ENCODE measurements at places on chromosomes 13 and 19.

GRCh38 chr13:21757763-21758162 lies 86.9 kb downstream of the FGF9 start:
- DNase-seq = no peak

DNA sequence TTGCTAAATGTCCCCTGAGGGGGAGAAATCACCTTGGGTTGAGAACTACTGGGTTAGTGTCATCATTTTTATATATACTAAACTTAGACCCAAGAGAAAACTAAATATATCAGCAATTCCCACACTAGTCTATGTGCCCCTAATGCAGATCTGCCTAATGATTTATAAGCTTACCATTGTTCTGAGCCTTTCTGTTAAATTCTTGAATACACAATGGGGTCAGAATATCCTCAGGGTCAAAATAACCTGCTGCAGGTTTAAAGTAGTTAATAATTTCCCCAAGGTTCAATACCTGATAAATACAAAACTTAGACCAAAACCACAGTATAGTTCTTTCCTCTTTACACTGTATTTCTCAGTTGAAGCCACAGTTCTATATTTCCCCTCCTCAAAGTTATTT lies 4.6 kb downstream of the VWA8 start:
- no peak for DNase-seq

DNA sequence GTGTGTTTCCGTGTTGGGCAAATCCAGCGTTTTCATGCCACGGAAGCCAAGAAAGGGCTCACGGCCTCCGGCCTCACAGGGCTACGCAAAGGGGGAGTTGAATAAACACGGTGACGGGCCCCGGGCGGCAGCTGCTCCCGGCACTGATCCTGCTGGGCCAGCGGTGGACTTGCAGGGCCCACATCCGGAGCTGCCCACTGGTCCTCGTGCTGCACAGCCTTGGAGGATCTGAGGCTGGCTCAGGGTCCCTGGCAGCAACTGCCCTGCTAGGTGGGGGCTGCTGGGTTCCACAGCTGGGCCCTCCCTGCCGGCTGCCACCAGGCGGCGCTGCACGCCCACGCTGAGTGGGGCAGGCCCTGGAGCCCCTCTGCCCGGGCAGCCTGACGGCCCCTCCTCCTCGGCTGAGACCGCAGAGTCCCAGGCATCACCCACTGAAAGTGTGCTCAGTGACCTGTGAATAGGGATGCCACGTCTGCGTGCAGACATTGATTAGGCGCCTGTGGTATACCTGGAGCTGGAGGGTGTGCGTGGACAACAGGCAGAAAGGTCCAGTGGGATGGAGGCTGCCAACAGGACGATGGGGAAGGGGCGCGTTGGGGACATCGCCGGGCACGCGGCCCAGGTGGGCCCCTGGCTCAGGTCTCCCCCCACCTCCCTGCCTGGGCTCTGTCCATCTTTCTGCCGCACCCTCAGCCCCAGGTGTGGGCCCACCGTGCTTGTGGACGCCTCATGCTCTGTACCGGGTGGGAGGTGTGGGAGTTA lies 5.3 kb upstream of the HCN2 start:
- DNase-seq = no peak

DNA sequence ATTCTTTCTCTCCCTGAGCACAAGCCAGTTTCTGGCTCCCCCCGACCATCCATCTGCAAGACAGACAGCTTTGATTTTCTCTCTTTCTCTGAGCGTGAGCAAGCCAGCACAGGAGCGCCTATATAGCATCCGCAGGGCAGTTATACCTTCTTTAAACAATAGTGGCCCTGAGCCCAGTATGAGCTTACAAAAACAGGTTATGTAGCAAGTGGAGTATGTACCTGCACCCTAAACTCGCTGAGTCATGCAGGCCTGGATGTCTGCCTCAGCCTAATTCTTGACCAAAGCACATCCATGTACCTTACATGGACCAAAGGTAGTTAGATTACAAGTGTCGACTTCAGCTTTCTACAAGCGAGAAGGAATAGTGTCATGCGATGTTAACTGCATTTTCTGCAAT lies 61.7 kb downstream of the RAP2A start:
- no peak for DNase-seq

GRCh38 chr13:106139942-106140341 lies 395.5 kb downstream of the EFNB2 start:
- no peak for DNase-seq

DNA sequence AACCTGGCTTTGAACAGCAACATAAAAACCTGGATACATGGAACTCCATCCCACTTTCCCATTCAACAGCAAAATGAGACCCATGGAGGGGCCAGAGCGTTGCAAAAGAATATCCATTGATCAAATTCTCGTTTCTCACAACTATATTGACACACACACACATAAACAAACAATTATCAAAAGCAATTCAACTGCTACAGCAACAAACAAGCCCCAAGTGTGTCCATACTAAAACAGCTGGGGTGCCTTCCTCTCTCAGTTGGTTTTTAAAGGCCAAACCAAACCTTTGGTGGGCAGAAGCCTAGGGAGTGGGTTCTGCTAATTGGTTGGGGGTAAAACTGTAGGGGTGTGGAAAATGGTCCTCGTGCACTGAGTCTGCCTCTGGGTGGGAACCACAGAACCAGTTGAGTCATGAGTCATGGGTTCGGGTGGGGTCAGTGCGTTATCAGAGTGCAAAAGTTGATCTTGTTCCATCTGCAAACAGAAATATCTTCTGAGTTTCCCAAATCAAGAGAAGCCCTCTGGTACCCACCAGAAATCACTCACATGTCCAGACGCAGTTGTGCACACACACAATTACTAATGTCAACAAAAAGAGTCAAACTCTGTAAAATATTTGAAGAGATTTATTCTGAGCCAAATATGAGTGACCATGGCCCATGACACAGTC lies 18.5 kb downstream of the GPR42 start:
- no peak for DNase-seq

DNA sequence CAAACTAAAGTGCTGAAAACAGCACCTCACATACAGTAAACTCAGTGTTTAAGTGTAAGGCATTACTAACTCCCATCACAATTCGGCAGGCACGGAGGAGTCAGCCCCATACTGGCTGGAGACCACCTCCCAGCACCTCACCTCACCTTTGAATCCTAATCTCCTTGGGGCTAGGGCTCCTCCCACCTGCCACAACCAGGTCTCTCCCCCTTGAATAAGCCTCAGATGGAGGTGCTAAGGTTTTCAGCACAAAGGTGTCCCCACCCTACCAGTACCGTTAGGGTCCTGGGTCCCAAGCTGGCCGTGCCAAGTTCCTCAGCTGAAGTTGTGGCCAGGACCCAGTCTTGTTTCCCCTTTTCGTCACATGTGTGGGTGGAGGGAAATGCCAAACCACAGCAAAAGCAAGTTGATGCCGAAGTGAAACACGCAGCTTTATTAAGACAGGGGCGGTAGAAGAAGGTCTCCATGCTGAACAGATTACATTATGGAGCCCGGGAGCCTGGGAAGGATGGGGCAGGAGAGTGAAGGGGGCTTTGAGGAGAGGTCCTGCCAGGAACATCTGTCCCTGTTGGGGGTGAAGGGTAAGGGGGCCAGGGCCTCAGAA lies at the start of gene IGFLR1:
Gene IGFLR1 (minus strand): TSS at position 332 of the 604 bp plus-strand sequence. CDS start 1,272 bp downstream, outside the sequence.
- DNase-seq = no peak

DNA sequence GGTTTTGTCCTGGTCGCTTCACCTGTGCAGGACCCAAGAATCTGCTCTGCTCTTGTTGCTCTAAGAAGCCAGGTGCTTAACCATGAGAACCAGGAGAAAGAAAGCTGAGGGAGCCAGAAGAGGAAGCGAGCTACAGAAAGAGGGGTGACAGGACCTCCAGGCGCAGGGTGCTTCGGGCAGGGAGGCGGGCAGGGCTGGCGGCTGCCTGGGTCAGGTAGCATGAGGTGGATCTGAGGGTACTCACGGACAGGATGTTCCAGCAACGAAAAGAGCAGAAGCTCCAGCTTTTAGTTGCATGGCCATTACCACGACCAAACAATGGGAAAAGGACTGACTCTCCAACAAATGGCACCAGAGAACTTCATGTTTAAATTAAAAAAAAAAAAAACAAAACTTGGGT lies 59.9 kb downstream of the ZNF724 start:
- DNase-seq = no peak

GRCh38 chr19:2650515-2650914 lies 52.0 kb downstream of the GNG7 start:
- no peak for DNase-seq

DNA sequence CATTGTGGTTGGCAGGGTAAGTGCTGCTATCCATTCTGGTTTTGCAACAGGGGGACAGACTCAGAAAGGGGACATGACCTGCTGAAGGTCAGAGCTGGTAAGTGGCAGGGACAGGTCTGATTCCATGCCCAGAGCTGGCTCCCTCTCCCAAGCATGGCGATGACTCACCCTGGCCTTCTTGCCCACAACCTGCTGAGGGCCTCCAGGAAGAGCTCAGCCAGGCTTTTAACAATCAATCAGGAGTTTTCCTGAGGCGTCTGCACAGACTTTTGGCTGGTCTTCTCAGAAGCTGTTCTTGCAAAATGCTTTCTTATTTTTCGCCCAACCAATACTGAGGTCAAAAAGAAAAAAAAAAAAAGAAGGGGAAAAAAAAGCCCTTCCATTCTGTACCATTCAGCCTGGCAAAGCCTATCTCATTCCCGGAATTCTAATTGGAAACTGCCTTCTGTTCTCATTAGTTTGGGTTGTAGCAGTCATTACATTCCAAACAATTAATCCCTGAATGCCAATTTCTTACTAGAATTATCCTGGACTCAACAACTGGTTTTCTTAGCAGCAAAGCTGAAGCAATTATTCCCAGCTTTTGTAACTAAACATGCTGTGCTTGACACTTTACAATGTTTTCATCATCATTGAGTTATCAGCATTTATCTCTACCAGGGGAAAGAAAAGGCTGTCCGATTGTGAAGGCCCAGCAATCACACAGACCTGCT lies 17.7 kb downstream of the SIAH3 start:
- peak; percentile 66 for DNase-seq

DNA sequence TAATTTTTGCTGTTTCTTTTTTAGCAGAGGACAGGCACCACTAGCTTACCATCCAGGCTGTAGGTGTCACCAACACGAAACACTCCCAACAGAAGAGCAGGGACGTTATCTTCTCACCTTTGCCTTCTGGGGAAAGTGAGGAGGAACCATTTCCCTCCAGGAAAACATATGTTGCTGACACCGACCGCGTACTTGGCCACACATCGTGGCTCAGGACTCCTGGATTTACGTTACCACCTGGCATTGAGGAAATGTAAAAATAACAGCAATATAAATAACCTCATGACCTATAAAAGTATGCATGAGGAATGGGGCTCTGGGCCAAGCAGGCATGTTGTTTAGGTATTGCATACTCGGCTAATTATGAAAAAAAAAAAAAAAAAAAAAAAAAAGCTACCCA lies 525.1 kb downstream of the MYO16 start:
- DNase-seq = no peak

GRCh38 chr13:44764302-44764692 lies 188.2 kb upstream of the TSC22D1 start:
- no peak for DNase-seq

GRCh38 chr19:30492586-30493270 lies 120.5 kb downstream of the ZNF536 start:
- no peak for DNase-seq

GRCh38 chr19:34904664-34905527 lies 21.8 kb upstream of the ZNF30 start:
- no peak for DNase-seq

- DNase-seq = peak; percentile 3
Measured at GRCh38 chr13:82878536-82878935, 1003.7 kb downstream of the SLITRK1 start.

DNA sequence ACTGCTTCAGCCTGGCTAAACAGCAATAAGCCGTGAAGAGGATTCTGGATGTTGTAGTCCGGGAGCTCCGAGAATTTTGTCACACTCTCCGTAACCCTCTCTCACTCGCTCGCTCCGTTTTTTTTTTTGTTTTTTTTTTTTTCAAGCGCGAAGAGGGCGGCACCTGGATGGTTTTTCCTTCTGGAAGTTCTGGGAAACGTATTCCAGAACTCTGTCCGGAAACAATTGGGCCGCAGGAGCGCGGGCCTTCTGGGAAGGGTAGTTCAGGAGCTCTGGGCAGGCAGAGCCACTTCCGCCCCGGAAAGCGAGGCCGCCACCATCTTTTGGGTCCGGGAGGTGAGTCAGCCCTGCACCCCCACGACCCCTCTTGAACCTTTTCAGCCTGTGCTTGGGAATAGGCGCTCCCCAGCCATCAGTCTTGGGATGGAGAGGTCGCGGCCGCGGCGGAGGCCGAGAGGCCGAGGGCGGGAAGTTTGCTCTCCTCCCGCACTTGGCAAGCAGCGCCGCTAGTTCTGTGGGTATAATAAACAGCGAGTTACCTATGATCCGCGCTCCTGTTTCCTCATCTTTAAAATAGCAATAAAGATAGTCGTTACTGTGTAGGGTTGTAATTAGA lies at the start of gene ZNF227:
Gene ZNF227 (plus strand): TSS at position 283 of the 616 bp plus-strand sequence. CDS start 5,261 bp downstream, outside the sequence.
- DNase-seq = peak; percentile 73

DNA sequence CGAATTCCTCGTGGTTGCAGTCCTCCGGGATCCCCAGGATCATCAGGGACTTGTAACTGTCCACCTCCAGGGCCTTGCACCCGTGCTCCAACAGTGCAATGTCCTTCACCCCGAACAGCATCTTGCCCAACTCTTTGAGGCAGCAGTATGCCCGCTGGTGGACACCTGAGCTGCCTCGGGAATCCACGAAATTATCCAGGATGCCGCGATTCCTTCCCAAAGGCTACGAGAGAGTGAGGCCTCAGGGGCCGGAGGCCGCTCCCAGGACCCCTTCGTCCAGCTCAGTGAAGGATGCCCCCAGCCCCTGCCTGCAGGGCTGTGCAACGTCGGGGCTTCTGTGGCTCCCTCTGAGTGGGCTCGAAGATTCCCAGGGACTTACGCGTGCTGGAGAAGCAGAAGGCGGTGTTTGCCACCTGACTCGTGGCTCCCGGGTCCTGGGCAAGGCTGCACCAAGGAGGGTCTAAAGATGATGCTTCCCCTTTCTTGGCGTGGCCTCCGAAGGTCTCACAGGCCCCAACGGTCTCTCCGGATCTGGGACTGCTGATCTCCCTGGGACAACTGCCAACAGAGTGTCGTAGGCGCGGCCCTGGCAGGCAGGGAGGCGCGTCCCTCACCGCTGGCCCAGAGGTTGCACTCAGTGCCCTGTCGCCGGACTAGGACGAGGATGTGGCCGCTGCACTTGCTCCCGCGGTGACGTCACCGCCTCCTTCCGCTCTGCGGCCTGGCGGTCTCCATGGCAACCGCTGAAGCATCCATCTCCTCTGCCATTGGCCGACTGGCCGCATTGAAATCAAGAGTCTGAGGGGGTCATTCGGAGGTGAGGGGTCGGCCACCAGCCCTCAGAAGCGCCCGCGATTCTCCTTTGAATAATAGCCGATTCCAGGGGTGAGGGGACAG lies at the start of gene PNMA8C:
Gene PNMA8C (minus strand): TSS at position 698 of the 897 bp plus-strand sequence. CDS start 577 bp downstream, at position 121.
- no peak for DNase-seq

- peak; percentile 54 for DNase-seq
Measured at GRCh38 chr13:41500511-41500910, 43.2 kb downstream of the RGCC start.

- DNase-seq = no peak
Measured at GRCh38 chr13:94974015-94974951, 261.9 kb upstream of the SOX21 start.

- DNase-seq = peak; percentile 73
Measured at GRCh38 chr19:38233740-38234251, 9.8 kb upstream of the DPF1 start.

GRCh38 chr13:101393140-101393539 lies 23.2 kb downstream of the NALCN start:
- DNase-seq = no peak
